Stimulated activated CD8-positive, alpha-beta memory T cell treated with anti-CD3 and anti-CD28 coated beads, Interleukin-4, amount 100 ng/mL, for 24 hours (primary cell): ENCODE measurements at places on chromosomes 5 and 9.
A peak's percentile ranks its signal among the peaks of the same experiment; 100 is the strongest.

DNA sequence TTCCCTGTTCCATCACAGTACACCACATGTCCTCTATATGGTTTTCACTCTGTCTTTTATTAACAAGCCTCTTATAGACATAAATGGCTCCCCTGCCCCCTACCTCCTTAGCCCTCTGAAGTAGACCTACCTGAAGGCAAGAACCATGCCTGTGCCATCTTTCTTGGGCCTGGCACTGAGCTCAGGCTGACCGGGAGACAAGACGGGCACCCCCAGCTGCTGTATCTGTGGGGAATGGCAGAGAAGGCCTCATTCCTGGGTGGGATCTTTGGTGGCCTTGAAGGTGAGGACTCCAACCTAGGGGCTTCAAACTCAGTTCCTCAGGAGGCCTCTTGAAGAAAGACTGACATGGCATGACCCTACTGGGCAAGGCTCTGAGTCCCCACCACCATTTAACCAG is 109.9 kb downstream of the GABBR2 start:
- DNase-seq, result no peak

DNA sequence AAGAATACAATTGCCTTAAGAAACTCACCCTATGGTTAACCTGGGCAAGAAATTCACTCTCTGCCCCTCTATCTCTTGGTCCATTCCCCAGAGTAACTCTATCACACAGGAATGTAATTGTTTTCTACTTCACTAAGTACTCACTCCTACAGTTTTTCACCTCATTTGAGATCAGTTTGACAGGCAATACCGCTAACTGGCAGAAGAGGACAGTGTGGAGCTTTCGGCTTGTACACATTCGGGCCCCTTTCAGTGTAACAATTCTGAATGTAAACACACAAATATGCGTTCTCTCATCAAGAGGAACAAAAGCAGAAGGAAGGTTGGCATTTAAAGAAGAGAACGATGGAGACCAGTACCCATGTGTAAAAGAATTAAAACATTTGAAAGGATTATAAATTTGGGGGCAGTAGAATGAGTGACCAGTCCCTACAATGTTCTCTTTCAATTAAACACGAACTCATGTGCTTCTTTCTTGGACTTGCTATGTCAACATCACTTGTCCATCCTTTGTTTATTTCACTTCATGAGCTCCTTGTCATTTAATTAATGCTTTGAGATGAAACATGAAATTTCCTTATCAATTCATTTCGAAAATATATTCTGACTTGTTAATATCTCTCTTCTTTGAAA is 188.5 kb upstream of the GRAMD2B start:
- DNase-seq, result no peak

DNA sequence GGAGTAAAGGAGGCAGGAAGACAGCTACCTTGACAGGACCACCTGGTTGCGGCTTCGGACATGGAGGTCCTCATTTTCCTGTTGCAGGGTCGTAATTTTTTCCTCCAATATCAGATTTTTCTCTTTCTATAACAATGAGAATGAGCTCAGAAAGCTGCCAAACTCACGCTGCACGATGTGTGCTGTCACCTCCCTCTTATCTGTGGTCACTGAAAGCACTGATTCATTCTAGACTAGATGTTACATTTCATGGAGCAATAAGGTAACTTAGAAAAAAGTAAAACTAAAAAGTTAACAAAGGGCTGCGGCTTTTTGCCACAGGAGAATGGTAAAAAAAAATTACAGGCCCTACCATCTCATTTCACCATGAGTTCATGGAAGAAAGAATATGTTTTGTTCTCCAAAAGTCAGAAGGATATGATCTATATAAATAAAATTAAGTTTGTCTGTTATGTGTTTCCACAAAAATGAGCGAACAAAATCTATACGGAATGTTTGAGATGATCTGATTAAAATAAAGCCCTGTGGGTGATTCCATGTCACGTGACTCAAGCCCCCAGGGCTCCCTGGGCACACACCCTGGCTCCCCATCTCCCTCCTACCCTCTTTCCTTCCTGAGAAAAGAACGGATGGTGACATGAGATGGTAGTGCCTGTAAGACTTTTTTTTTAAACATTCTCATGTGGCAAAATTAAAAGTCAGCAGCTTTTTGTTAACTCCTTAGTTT is 26.9 kb upstream of the ANXA6 start:
- DNase-seq, result no peak

DNA sequence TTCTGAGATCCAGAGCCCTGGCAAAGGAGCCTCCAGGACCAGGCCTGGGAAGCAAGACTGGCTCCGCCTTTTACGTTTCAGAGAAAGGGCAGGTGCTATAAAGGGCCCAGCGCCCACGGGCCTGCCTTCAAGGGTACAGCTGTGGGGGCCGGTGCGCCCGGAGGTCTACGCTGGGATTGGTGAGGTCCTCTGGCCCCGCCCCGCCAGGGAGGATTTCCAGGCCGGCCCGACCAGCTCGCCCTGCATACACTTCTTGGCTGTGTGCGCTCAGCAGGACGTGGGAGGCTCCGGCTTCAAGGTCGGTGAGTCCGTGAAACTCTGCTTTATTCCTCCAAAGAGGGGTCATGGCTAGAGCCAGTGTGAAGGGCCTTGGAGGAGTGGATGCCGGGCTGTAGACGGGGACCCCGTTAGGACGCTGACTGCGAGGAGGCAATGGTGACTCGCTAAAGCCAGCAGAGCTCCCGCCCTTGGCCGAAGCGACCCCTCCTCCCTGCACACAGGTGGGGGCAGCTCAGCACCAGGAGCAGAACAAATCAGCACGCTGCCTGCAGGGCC is at the start of gene CKMT2:
CKMT2 (plus strand) TSS at position 243 of the 555 bp plus-strand sequence. CDS start 17,811 bp downstream, outside the sequence.
- no peak for DNase-seq

- no peak for DNase-seq
Measured at GRCh38 chr9:88399966-88400365, 11.7 kb downstream of the SPIN1 start.

DNA sequence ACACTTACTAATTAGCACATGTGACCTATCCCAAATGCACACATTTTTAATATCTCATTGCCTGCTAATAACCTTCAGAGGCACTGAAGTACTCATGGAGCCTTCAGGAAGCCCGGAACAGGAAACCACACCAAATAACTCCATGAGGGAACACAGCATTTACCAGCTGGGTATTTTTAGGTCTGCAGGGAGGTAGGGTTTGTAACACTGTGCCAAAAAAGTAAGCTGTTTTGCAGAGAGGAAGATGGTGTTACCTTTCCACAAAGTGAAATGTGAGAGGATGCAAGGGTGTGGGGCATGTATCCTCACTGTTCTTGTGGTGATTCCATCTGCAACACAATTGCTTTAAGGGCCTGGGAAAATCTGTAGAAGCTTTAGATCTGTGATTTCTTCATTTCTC is 64.4 kb downstream of the NUDT12 start:
- DNase-seq, result no peak

GRCh38 chr9:20630241-20630943 is 8.1 kb upstream of the MLLT3 start:
- DNase-seq, result no peak

GRCh38 chr5:162801235-162801634 is 636.2 kb upstream of the CCNG1 start:
- DNase-seq, result no peak

DNA sequence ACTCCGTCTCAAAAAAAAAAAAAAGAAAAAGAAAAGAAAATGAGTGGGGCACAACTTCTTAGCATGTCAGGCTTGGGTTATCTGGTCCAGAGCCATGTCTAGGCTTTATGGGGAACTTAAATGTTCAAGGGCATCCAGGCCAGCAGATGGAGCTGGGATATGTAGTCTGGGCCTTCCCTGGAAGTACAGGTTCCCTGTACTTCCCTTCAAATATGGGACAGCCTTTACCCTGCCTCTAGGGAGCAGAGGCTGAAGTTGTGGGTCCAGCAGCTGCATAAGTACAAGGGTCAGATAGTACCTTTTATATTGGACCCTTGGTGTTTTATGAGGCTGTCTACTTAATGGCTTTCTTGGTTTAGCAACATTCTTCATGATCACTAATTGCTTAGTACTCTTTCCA is 42.1 kb downstream of the FAF2 start:
- DNase-seq, result no peak

- no peak for DNase-seq
Measured at GRCh38 chr5:150633429-150633828, 7.0 kb upstream of the SYNPO start.

DNA sequence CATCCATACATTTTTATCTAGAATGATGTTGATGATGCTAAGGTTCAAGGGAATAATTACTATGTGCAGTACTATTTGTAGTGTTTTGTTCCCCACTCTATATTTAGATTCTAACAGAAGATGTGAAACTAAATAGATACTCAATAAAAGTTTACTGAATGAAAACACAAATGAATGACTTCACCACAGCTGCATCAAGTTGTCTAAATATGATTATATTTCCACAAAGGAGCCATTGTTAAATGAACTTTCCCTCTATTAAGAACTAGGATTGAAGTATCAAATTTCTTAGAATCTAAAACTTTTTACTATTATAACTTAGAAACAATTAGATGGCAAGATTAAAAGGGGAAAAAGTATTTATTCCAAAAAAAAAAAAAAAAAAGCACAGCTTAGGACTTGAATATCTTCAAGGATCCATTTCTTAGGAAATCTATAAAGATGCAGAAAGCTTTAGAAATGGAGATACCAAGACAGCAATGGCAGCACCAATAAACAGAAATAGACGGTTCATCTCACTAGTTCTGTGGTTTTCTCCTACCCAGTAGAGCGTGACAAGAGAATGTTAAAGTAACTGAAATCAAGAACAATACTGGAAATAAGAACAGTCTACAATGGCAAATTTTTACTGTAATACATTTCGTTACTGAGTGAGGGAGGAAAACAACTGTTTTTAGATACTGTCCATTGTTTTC is 347.6 kb downstream of the EBF1 start:
- DNase-seq, result no peak

DNA sequence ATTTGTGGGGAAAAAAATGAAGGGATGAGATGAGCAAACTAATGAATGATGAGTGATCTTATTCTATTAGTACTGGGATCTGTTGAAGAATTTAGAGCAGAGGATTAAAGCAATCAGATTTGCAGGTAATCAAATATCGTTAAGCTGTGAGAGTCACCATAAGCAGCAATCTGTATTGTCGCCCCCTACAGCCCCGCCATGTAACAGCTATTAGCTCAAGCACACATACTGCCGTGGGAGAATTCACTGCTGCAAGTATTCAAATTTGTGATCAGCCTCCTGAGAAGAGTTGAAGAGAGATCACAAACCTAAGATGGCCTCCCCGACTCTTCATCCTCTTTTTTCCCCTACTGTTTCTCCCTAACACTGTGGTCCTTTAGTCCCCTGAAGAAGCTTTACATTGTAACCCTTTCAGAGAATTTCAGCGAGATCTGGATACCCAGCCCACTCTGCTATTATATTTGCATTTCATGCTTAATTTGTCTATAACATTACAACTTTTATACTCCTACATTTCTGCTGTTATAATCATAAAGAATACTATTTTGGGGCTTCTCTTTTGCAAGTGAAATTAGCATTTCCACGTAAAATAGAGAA is 28.5 kb upstream of the PHF24 start:
- peak; percentile 24 for DNase-seq

DNA sequence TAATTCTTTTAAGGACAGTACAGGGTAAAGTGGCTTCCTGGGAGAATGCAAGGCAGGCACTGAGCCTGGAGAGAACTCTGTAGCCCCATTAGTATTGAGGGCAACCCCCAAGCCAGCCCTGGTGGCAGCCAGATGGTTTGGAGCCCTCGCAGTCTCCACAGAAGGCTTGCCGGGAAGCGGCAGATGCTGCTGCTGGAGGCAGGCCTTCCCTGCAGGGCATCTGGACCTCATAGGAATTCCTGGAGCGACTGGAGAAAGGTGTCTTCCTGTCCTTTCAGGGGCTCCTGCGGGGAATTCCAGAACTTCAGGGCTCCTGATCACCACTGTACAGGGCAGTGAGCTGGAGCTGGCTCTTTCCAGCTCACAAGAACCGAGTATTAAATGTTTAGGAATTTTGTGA is 167.5 kb downstream of the INSYN2B start:
- DNase-seq, result no peak

GRCh38 chr9:131140550-131140949 is 15.2 kb downstream of the NUP214 start:
- no peak for DNase-seq
